Activated T-cell treated with anti-CD3 and anti-CD28 coated beads, Interleukin-2, amount 50 U/mL, for 48 hours (primary cell): ENCODE measurements at places on chromosomes 6 and 20.

DNA sequence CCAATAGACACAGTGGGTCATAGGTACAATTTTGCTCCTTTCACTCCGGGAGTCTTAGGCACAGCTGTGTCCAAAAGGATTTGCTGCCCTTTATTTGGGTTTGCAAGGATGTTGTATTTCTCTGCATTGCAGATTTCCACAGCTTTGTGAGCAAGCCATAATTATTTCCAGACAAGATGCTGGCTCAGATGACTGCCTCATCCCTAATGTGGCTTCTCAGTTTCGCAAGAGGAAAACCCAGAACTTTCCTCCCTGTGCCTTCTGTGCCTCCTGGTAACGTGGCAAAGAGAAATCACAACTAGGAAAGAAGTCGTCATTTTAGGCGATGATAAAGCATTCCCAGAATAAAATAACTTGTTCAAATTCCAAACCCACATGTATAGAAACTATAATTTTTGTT lies 33.7 kb downstream of the FAM50B start:
- DNase-seq = no peak

DNA sequence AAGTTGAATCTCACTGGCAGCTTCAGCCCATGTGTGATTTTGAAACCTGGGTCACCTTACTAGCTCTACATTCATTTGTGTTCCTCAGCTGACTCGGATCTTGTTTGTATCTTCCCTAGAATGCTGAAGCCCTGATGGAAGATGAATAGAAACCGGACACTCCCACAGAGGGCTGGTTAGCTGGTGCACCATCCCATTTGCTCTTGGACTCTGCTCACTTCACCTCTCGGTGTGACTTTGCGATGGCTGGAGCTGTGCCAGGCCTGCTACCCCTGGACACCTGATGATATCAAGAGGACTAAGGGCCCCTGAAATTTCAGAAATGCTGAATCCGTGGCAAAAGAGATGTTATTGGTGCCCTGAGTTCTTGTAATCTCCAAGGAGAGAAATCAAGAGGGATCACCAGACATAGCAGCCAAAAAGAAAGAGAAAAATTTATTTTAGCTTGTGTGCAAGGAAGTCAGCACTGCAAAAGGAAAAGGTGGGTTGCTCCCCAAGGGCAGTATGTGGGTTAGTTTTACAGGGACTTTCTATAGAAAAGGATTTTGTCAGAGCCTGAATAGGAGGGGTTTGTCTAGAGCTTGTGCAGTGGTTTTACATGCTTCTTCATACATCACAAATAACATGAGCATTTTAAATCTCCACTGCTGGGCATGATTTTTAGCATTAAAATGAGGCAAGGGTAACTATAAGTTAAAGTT lies 426.3 kb upstream of the NOX3 start:
- DNase-seq = no peak

DNA sequence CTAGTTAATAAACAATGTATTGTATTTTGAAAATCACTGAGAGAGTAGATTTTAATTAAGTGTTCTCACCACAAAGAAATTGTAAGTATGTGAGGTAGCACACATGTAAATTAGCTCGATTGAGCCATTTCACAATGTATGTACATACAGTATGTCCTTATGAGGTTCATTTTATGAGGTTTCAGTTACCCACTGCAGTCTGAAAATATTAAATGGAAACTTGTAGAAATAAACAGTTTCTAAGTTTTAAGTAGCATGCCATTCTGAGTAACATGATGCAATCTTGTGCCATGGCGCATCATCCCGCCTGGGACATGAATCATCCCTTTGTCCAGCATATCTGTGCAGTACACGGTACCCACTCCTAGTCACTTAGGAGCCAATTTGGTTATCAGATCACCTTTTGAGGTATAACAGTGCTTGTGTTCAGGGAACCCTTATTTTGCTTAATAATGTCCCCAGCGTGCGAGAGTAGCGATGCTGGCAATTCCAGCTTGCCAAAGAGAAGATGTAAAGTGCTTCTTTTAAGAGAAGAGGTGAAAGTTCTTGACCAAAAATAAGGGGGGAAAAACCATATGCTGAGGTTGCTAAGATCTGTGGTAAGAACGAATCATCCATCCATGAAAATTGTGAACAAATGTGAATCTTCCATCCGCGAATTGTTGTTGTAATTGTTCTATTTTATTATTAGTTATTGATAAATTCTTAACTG lies 64.7 kb downstream of the KCNS1 start:
- DNase-seq = peak; percentile 74

GRCh38 chr6:6407071-6407741 lies 86.7 kb upstream of the F13A1 start:
- no peak for DNase-seq

- no peak for DNase-seq
Measured at GRCh38 chr6:150116200-150116800, 26.5 kb upstream of the PPP1R14C start.

GRCh38 chr20:5848711-5849505 lies 98.7 kb downstream of the SHLD1 start:
- DNase-seq = no peak

DNA sequence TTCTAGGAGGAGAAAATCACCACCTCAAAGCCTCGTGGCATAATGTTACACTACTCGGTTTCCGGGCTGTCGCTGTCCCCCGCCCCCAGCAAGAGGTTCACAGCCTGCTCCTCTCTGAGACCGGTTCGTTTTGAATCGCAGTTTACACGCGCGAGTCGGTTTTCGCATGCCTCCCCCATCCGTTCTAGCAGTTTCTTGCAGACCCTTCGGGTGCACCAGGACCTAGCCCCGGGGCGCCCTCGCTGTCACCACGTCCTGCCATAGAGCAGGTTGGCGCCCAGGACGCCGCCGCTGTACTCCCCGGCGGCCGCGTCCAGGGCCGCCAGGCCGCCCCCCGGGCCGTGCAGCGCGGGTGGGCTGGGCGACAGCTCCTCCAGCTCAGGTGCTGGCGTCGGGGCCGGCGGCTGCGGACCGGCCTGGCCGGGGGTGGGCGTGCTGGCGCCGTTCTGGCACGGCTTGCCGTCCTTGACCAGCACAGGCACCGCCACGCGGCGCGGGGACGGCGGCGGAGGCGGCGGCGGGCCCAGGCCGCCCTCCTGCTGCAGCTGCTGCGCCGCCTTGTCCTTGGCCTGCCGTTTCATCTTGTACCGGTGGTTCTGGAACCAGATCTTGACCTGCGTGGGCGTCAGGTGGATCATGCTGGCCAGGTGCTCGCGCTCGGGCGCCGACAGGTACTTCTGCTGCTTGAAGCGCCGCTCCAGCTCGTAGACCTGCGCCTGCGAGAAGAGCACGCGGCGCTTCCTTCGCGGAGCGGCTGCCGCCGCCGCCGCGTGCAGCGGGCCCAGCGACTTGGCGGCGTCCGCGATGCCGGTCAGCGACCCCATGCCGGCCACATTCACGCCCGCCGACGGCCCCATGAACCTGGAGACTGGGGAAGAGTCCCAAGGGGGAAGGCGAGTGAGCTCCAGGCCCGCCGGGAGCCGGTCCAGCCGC lies 1.4 kb downstream of the NKX2-4 start:
- peak; percentile 62 for DNase-seq

DNA sequence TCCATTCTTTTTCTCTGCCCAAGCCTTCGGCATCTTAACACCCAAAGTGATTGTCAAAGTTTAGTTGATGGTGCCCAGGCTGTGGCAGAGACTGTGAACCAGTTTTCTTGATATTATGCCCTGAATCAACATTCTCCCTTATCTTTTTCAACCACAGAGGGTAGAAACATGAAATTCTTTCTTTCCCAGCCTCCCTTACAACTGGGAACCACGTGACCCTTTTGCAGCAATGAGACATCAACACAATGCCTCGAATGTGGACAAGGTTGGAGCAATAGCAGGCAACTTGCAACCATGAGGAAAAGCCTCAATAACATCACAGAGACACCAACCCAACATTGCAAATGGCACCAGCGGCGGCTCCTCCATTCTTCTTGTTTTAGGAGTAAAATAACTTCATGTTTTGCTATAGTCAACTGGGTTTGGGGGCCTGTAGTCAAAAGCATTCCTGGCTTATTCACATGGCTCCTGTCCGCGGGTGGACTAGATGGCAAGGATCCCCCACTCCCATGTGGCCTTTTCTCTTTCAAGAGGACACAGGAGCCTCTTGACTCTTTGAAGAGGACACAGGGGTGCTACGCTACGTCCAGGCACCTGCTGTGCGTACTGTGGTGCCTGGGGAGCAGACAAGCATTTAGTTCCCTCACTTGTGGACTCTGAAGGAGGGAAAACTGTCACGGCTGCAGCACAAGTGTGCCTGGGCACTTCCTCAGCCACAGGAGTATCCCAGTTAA lies 90.5 kb downstream of the NOL4L start:
- DNase-seq = no peak

GRCh38 chr6:147248859-147249258 lies 44.6 kb downstream of the STXBP5 start:
- no peak for DNase-seq

- no peak for DNase-seq
Measured at GRCh38 chr6:10393544-10394225, 21.2 kb downstream of the TFAP2A start.

DNA sequence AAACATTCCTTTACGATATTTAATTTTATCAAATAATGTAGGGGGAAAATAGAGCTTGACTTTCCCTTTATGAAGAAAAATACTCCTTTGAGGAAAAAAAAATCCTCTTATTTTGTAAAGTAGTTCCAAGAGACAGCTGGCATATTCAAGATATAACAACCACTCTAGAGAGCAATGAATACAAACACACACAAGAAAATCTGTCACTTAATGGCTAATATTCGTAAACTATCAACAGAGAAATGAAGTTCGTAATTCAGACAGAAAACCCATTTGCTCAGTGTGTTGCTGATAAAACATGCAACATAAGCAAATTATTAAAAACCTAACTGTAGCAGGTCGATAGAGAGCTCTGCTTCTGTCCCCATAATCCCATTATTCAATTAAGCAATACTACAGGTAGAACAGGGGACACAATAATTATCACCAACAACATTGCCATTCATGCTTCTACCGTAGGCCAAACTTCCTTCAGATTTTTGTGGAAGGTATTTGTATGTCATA lies 714.4 kb upstream of the MARCKS start:
- no peak for DNase-seq

DNA sequence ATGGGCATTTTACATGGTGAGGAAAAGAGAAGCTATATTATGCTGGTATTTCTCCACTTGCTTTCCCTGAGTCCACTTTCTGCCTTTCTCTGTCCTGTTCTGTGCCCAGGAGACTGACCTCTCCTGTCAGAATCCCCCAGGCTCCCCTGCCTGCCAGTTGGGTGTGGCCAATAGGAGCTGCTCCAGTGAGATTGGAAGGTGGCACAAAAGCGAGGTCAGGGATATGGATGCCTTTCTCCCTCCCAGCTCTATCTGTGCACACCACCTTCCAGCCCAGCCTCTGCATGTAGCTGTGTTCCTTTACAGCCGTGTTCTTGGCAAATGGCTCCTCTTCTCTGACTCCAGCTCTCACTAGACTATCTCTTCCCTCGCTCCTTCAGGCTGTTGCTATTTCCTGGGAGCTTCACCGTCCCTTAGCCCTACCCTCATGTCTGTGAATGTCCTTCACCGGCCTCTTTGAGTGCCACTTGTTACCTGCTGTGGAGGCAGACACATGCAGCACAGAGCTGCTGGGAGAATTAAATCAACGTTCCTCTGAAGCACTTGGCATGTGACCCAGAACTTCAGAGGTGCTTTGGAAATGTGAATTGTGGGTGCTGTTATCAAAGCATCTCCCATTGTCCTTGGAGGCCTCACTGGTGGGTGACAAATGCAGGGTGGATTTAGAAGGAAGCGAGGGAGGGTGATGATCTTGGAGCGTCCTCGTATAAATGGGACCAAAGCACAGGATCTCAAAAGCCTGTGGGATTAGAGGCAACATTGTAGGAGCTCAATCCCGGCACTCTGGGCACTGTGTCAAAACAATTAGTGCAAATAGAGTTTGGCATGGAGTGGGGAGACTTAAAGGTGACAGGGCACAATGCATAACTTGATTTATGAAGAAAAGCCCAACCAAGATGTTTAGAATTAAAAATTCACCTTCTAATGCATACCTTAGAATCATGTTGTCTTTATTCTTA lies 28.9 kb upstream of the RALGAPA2 start:
- no peak for DNase-seq

- DNase-seq = peak; percentile 28
Measured at GRCh38 chr20:62551407-62552323, 75.9 kb upstream of the GATA5 start.

- no peak for DNase-seq
Measured at GRCh38 chr6:35258858-35259193, 709 bp upstream of the ZNF76 start.

GRCh38 chr6:107767637-107768036 lies 56.5 kb downstream of the SCML4 start:
- no peak for DNase-seq

DNA sequence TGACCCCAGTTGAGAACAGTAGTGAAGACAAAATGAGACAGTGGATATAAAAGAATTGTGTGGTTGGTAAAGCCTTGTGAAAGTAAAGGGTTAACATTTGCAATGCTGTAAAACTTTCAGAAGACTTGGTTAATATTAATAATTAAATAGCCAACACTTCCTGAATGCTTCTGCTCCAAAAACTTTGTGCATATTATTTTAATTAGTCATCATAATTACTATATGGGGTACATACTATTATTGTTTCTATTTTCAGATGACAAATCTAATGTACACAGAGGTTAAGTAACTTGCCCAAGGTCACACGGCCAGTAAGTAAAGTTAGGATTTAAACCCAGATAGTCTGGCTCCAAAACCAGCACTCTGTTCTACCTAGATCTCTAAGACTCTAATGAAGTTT lies 291.3 kb downstream of the OGFRL1 start:
- no peak for DNase-seq

- DNase-seq = peak; percentile 12
Measured at GRCh38 chr20:57384486-57384885, 6.7 kb upstream of the RBM38 start.

DNA sequence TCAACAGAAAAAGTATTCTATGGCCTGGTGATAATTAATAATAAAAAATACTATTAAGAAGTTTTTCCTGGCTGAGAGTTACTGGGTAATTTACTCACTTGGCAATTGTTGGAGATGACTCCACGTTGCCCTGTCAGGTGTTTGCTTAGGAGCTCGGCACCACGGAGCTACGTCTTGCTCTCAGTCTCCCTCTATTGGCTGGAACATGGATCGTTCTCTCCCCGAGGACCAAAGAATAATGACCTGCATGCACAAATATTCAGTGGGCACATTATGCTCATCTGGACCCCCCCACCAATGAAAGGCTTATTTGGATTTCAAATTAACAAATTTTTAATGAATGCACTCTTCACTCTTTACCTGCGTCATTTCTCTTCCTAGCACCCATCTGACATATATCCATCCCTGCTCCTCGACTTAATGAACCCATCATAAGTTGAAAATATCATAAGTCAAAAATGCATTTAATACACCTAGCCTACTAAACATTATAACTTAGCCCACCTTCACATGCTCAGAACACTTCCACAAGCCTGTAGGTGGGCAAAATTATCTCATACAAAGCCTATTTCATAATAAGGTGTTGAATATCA lies 71.0 kb upstream of the CD83 start:
- DNase-seq = peak; percentile 54

GRCh38 chr6:139473231-139473701 lies 98.8 kb upstream of the CITED2 start:
- DNase-seq = no peak

GRCh38 chr6:45626087-45626891 lies 248.6 kb upstream of the SUPT3H start:
- DNase-seq = peak; percentile 69

GRCh38 chr6:151325075-151326050 lies 66.0 kb downstream of the ZBTB2 start:
- DNase-seq = peak; percentile 22

- no peak for DNase-seq
Measured at GRCh38 chr20:56352345-56353055, 6.3 kb upstream of the FAM210B start.
